RPMI7951 (cell line): ENCODE measurements at places on chromosomes 3 and 15. TPM values are rescaled to one million over a fixed set of nuclear protein-coding genes. Genes with fewer than 3 reads are reported as not detected.

GRCh38 chr3:37852097-37852496, 9.6 kb upstream of the CTDSPL start:
- DNase-seq: peak; percentile 47

DNA sequence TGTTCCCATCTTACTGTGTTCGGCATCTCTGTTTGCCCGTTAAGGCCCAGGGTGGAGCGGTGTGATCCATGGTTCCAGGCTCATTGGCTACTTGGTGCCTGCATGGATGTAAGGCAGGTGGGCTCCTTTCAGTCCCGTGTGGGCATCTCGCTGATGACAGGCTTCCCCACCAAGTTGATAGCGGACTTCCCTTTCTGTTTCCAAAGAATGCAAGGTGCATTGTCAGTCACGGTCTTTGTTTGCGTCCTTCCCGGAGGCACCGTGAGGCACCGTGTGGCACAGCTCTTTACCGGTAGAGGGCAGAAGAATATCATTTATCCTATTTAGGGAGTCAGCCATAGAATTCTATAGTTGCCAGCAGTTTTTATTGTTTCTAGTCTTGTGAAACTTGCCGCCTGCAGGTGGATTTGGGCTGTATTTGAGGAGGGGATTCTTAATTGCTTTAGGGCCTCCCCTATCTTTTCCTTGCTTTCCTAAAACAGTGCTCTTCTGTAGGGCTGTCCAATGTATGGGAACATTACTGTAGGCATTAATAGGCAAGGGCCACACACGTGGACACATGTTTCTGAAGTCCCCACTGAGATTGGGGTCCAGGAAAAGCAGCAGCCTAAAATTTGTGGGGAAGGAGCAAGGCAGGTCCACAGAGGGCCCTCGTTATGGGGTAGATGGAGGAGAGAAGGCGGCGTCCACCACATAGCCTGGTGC, 244.1 kb downstream of the SLCO3A1 start:
- DNase-seq: peak; percentile 50

DNA sequence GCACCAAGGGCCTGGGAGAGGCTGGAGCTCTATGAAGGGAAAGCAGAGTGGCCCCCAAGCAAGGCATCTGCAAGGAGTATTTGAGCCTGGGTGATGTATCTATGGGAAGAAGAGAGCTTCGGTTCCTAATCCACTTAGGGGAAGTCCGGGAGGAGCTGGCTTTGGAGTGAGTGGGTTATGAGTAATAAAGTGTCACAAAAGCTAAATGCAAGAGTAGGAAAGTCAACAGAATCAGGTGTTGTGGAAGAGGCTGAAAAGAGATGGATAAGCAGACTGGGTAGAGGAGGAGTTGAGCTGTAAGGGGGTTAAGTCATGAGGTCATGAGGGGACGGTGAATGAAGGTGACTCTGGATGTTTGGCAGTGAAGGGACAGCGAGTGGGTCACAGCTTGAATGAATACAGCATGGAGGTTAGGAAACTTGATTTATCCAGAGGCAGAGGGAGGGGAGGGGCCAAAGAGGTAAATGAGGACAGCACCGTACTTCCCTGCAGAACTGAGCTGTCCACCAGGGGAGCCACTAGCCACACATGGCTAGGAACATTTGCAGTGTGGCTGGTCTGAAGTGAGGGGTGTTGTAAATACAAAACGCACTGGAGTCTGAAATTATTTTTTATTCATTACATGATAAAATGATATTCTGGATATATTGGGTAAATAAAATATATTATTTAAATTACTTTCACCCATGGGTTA, 83.3 kb downstream of the ADCY5 start:
- peak; percentile 26 for DNase-seq

DNA sequence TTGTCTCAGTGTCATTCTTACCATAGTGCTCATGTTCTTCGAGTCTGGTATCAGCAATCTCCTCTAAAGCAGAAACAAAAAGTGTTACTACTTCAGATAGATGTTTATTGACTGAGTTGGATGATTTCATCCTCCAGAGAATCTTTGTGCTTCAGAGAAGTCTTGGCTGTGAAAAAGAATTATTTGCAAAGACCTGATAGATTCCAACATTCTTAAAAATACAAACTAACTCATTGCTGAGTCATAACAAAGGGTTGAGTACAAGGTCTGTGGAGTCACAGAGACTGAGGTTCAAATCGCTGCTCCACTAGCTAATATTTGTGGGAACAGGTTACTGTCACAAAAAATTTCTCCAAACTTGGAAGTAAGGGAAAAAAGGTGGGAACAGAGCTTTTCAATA, 9.0 kb upstream of the STRIT1 start:
- DNase-seq: peak; percentile 15

Gene FAN1
- 4.8 and 5.0 TPM in 2 replicates for total RNA-seq

Gene ZNF80
- total RNA-seq: not detected in 2 replicates

Gene SLC25A20
- total RNA-seq: 19.4 and 25.6 TPM in 2 replicates
